Stimulated activated CD8-positive, alpha-beta memory T cell treated with anti-CD3 and anti-CD28 coated beads, Interleukin-4, amount 100 ng/mL, for 4 hours (primary cell): ENCODE measurements at places on chromosomes 6 and 20.

- no peak for DNase-seq
These were observed 65.0 kb upstream of the IFNGR1 start for GRCh38 chr6:137283940-137284810.

DNA sequence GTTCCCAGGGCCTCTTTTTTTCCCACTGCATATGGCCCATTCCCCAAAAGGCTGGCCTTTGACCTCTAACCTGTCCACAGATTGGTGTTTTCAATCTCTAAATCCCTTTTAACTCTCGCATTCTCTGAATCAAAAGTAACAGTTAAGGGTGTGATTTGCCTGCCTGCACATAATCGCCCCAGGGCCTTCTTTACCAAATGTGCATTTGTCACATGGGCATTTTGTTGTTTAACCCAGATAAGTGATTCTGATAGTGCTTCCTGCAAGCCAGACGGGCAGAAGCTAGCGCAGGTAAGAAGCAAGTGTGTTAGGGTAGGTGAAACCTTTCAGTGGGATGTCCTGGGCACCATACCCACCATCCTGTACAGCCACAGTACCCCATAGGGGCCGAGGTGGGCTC, 49.4 kb upstream of the PLEKHG1 start:
- DNase-seq: no peak

DNA sequence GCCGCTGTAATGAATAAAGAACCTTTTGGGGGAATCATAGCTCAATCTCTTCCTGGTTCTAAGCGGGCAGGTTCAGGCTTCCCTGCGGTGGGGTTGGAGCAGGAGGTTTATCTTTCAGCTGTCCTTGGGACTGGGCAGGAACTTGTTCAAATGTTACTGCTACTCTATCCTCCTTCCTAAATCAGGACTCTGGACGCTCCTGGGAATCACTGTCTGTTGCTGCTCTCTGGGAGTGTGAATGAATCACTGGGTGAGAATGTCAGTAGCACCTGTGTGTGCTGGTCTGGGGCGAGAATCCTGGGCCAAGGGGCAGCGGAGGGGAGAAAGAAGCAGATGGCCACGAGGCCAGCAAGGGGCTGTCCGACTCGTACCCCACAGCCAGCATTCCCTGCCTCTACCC, 65.4 kb upstream of the ZNFX1 start:
- no peak for DNase-seq

DNA sequence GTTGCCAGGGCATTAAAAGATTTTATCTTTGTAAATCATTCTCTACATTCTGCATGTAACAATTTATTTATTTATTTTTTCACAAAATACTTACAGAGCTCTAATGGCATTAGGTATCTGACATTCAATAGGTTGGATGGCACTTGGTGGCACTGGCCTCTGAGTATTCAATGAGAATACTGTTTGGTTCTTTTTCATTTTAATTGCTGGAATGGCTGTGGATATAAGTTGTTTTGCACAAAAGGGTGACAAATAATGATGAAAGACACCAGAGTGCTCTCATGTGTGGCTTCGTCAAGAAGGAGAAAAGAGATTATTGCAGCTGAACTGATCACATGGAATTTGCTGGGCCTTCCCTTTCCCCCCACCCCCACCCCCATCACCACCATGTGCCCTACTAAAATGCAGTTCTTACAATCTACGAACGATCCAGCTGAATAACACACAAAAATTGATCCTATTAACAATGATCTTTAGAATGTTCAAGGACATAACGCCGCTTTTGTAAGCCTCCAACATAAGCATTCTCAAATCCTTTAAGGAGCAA, 195.2 kb upstream of the POU3F2 start:
- DNase-seq: no peak

DNA sequence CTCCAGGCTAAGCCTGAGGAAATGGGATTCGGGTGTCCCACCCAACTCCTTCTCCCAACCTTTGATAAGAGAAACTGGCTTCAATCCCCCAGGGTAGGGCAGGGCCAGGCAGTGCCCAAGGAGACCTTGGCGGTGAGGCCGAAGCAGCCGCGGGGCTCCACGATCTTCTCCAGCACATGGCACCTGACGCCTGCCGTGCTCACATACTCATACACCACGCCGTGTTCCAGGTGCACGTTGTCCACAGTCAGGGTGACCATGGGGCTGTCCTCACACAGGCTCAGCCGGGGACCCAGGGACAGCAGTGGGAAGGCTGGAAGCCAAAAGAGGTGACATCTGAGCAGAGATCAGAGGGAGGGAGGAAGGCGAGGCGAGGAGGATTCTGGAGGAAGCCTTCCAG, 176.5 kb downstream of the PREX1 start:
- DNase-seq: no peak

DNA sequence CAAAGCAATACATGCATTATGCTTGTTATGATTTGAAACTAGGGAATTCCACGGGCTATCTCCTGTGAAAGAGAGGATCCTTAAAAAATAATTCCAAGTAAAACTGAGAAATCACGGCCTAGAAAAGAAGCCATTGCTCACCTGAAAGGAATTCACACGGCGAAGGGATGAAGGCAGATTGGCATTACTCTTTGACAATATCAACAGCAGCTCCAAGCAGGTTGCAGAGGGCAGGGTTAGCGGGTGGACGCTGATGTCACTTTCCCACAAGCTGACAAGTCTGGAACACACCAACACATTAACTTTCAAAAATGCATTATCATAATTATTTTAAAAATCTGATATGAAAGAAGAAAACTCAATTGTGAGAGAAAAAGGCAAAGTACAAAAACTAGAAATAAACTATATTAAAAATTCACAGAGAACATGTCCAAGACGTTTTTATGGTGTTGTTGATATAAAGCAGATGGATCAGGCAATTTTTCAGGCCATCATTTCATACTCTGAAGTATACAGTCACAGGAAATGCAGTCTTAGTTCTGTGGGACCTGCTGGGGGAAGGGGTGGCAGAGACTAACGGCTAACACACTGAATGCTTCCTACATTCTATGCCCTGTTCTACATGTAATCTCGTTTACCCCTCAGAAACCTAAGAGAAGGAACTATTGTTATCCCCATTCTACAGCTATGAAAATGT, 108.3 kb downstream of the UBE3D start:
- DNase-seq: no peak
